ENCODE measurements at places on chromosomes 11 and 22.

DNA sequence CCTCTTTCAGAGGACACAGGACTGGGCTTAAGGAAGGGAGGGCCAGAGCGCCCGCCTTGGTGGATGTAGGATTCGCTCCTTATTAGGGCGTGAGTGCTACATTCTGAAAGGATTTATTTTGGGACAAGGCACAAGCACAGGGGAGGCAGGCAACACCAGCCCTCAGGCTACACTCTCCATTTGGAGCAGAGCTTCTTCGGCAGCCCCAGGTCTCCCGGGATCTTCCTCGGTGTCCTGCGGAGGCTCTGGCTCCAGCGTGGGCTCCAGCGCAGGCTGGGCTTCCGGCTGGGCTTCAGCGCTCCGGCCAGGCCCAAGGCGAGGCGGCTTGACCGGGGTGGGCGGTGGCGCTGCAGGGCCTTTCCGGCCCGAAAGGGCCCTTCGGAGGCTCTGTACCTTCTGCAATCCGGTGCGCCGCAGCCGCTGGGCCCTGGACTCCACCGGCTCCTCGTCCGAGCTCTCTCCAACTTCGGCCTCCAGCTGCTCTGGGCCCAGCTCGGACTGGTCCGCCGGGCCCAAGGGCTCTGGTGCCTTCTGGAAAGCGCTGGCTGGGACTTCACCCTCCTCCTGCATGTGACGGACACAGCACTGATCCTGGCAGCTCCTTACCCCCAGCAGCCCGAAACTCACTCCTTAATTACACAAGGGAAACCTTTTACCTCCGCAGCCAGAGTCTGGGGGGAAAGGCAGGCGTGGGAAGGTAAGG, 1.1 kb downstream of the CAVIN3 start:
- DNase-seq = peak; percentile 50

DNA sequence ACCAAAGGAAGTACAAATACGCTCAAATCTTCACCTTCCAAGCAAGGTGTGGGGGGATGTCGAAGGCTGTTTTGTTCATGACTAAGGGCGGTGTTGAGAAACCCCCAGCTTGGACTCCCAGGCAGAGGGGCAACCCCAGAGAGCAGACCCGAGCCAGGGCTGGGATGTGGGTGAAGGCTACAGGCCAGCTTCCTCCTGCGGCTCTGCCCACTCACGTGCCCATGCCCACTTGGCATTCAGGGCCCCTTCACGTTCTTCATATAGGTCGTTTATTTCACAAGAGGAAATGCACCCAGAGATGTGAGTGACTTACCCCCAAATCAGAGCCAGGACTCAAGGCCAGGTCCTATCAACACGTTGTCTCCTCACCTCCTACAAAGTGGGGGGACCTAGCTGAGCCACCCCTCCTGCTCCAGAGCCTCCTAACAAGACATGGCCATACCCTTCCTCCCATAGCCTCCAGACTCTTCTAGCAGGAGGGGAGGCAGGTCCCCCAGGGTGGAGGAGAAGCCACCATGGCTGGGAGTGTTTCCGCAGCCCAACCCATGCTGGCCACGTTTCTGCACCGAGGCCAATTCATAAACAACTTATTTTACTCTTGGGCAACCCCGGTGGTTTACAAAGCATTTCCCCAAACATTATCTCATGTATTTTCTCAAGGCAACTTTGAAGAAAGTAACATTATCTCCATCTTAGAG, 22.0 kb downstream of the TMEM184B start:
- no peak for DNase-seq

- DNase-seq = no peak
These were observed 1.5 kb downstream of the TCF20 start for GRCh38 chr22:42268852-42269410.

DNA sequence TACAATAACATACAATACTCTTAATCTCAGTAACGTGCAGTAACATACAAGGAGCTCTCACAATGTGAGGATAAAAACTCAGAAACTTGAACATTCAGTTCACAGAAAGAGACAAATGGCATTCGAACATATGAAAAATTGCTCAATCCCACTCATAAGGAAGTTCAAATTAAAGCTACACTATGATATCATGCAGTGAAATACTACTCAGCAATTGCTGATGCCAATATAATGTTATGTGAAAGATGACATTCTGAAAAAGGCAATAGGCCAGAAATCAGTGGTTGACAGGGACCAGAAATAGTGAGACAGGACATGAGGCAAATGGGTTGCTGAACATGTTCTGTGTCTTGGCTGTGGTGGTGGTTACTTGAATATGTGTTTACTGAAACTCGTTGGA, 33.7 kb upstream of the PITPNB start:
- no peak for DNase-seq

DNA sequence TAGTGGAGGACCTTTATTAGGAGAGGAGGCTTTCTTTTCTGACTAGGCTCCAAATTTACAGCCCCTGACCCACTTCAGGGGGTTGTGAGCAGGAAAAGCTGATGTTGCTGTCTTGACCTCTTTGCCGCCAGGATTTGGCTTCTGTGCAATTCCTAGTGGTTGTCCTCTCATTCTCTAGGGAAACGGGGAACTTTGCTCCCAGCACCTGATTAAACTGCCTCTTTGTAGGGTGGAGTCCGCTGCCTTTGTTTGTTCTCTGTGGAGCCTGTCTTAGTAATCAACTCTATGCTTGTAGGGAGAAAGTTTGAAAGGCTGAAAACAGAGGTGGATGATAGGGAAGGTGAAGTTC, 16.3 kb downstream of the CTNND1 start:
- no peak for DNase-seq

GRCh38 chr11:23924226-23924625, 572.6 kb upstream of the LUZP2 start:
- no peak for DNase-seq

- DNase-seq = no peak
These were observed 27.0 kb downstream of the KMT5B start for GRCh38 chr11:68186061-68186460.

DNA sequence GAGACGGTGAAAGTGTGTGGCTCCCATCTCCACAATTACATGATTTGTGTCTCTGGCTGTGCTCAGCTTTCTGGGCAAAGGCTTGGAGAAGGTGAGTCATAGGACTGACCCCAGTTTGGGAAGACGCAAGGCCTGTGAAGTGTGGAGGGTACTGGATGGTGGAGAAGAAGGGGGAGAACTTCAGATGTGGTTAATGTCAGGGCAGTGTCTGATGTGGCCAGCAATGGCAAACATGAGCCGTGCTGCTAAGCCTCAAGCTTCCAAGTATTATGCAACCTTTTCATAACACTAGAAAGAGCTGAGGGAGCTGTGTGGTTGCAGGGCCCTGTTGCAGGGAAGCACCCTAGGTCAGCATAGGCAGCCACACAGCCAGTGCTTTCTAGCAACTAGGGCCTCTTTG, 110.9 kb downstream of the NTM start:
- DNase-seq = no peak

- peak; percentile 83 for DNase-seq
These were observed 19.9 kb downstream of the TRIM44 start for GRCh38 chr11:35682230-35683173.

DNA sequence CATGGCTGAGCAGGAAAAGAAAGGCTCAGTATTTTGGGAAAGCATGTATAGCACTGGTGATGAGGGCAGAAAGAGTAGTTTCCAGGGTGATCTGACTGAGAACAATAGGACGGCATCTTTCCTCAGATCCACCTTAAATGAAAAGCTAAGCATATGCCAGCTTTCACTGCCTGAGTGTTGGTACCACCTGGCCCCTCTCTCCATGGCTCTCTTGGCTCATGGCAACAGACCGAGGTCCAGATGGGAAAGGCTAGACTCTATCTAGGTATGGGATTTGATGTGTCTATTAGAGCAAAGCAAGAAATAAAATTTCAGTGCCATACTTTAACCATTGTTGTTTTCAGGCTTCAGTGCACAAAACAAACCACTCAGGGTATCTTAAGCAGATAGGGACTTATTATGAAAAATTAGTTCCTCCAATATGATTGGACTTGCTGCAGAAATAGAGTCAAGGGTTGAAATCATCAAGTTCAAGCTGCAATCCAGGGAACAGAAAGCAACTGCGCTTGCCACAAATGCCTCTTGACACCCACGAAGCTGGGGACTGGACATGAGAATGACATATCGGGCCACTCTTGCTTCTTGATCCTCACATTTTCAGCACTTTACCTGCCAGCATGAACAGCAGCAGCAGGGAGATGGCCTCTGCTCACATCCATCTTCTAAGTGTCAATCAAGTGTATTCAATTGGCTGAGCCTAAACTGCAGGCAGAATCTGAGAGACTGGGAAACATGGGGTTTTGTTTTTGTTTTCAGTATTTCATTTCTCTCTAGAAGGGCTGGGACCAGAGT, 64.0 kb upstream of the SNX19 start:
- peak; percentile 54 for DNase-seq

DNA sequence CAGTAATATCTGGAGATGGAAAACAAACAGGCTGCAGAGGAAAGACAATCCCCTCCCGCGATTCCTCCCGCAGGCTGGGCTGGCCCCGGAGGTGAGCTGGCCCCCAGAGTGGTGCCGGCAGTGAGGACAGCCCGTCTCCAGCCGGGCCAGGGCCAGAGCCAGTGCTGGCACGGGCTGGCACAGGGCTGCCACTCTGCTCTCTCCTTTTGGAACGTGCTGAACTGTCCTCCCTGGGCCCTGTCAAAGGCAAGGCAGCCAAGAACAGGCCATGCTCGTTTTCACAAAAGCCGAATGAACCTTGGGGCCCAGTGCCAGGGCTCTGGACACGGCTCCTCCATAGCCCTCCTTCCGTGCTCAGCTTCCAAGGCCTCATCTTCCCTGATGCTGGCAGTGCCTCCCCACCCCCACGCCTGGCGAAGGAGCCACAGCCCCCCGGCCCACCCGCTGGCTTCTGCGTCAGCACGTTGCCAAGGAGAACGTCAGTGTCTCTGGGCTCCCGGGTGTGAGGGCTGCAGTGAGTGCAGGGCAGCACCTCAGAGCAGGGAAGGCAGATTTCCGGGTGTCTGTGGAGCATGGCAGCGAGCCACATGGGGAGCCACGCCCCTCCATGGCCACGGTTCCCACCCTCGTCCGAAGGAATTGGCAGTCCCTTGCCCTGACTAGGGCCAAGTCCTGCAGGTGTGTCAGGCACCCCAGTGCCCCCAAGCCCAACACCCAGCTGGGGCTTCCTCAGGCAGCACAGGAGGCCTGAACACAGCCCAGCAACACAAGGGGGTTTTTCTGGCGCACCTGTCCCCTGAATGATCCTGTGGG, 28.6 kb downstream of the GNAZ start:
- DNase-seq = peak; percentile 98

DNA sequence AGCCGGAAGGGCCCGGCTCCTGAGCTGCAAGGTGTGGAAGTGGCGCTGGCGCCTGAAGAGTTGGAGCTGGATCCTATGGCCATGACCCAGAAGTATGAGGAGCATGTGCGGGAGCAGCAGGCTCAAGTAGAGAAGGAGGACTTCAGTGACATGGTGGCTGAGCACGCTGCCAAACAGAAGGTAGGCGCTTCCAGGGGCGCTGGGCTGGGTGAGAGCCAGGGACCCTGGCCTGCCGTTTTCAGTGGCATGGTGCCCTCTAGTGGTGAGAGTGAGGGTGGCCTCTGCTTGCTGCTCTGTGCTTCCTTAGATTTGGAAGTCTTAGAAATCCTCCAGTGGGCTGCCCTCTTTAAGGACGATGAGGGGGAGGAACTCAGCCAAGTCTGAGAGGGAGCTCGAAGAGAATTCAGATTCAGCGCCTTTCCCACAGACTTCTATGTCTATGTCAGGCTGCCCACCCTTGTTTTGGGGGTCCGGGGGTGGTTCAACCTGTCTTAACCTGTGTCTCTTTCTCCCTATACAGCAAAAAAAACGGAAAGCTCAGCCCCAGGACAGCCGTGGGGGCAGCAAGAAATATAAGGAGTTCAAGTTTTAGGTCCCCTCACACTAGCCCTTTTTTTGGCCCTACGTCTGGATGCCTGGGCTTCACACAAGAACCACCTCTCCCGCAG, 1.8 kb upstream of the PACS1 start:
- peak; percentile 83 for DNase-seq

DNA sequence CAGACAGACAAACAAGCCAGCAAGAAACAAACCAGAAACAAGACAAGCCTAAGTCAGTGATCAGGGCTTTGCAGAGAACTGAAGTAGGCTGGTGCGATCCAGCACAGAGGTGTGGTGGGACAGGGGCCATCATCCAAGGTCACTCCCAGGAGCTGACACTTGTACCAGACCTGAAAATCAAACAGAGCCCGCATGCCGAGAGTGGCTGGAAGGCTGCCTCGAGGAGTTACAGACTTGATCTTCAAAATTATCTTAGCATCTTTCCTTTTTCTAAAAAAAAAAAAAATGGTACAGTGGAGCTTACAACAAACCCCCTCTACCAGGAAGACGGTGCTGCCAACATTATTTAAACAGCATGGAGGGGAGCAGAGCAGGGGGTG, 8.8 kb upstream of the SCUBE1 start:
- no peak for DNase-seq

- DNase-seq = peak; percentile 11
These were observed 133.0 kb downstream of the RAB38 start for GRCh38 chr11:88042238-88042637.
